ENCODE measurements at places on chromosomes 11 and 22.

DNA sequence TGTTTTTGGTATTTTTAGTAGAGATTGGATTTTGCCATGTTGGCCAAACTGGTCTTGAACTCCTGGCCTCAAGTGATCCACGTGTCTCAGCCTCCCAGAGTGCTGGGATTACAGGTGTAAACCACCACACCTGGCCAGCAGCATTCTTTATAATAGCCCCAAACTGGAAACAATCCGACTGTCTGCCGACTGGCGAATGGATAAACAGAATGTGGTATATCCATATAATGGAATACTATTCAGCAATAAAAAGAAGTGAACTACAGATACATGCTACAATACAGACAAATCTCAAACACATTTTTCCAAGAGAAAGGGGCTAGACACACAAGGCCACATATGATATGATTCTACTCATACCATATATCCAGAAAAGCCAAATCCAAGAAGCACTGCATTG is 151.3 kb downstream of the ST3GAL4 start:
- no peak for DNase-seq

GRCh38 chr22:32918741-32919140 is 117.2 kb downstream of the TIMP3 start:
- no peak for DNase-seq

GRCh38 chr11:68257477-68258362 is 14.1 kb downstream of the C11orf24 start:
- DNase-seq = peak; percentile 94

DNA sequence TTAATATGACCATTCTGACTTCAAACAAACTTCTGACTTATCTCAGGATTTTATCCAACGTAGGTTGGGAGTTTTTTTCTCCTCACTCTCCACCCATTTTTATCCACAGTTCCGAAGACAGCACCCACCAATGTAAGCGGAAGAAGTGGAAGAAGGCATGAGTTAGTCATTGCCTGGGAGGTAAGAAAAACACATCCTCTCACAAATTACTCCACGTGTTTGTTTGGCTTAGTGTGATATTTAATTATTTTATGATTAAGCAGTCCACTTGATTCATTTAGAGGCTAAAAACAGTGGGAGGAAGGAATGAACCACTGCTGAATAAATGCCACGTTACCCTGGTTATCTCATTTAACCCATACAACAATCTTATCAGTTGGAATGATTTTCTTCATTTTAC is 389.6 kb upstream of the ARHGAP42 start:
- DNase-seq = no peak

DNA sequence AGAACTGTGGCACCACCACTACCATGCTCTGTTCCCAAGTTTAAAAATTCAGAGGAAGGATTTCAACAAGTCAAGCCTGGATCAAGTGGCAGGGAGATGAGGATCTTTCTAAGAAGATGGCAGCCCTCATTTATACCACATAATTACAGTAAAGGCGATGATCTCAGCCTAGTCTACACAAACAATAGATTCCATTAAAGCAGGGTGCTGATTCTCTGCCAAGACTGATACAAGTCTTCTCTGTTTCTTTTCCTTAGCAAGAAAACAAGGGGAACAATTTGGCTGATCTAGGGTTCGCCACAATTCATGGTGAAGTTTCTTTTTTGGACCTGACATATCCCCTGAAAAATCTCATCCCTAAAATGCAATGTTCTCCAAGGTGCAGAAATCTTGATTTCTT is 73.9 kb downstream of the PPFIBP2 start:
- DNase-seq = no peak

GRCh38 chr11:83543706-83544439 is 257.7 kb upstream of the CCDC90B start:
- no peak for DNase-seq

GRCh38 chr22:49281467-49282340 is 546.0 kb downstream of the BRD1 start:
- no peak for DNase-seq

- DNase-seq = no peak
Measured at GRCh38 chr11:114233755-114234154, 62.4 kb upstream of the NNMT start.
